Stimulated activated CD4-positive, alpha-beta T cell treated with anti-CD3 and anti-CD28 coated beads, Interleukin-12 subunit alpha, Interleukin-12 subunit beta, amount 100 ng/mL, for 4 hours (primary cell): ENCODE measurements at places on chromosomes 3 and 15.
A peak's percentile ranks its signal among the peaks of the same experiment; 100 is the strongest.

GRCh38 chr3:11438646-11439045 is 166.4 kb downstream of the ATG7 start:
- no peak for DNase-seq

DNA sequence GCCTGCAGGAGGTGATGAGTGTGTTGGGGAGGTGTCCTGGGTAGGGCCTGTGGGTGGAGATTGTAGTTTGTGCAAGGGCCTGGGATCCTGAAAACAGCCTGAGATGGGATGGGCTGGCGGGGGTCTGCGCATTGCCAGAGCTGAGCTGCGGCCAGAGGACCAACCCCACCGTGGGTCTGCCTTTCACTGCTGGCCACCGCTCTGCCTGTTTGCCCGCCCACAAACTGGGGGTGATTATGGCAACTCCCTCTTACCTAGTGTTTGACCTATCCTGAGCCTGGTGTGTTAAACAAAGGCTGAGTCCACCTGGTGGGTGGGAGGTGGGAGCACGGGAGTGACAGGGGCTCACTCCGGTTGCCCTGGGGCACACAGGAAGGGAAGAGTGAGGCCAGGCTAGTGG is 9.8 kb downstream of the ABTB1 start:
- DNase-seq: no peak

DNA sequence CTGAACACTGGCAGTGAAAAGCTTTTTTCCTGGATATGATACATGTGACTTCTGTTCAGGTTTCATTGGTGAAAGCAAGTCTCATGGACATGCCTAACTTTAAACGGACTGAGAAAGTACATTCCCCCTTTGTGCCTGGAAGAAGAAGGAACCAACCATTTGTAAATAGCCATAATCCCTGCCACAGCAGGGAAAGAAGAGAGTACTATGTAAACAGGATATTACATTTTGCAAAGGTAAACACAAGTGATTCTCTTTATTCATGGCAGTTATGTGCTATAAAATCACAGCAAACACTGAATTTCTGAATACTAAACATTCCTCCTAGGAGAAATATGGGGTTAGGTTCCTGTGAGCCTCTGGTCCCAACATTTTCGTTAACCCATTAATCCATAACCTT is 46.8 kb downstream of the PRICKLE2 start:
- DNase-seq: no peak

- no peak for DNase-seq
Observed at GRCh38 chr3:16182183-16182582, 7.7 kb downstream of the GALNT15 start.

DNA sequence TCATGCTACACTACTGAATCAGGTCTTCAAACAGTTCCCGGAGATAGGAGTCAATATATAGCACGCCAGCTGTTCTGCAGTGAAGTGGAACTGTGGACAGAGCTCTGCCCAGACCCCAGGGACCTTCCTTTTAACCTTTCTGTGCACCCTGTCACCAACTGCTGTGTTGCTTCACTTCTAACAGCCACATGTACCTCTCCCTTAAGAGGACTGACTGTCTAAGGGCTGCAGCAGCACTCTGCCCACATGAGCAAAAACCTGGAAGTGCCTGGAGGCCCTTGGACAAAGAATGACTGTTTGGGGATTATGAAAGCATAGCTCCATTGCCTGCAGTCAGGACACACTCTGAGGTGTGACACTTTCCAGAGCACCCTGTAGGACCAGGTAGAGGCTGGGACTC is 88.3 kb upstream of the CTNNB1 start:
- DNase-seq: no peak

DNA sequence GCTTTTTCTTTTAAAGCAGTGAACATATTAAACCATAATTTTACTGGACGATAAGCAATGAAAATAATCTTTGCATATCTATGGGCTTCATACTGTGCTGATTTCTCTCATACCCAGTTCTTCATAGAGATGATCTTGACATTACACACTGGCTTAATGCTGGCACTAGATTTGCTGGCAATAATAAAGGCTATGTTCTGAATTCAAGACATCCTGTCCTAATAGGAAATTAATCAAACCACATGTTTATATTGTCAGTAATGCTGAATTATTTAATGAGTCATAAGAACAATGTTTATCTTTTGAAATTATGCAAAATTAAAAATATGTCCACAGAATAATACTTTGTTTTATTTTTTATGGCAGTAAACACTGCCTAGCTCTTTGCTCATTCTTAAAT is 643.2 kb downstream of the OTOL1 start:
- no peak for DNase-seq

- DNase-seq: no peak
Observed at GRCh38 chr15:78110096-78110495, 17.7 kb downstream of the SH2D7 start.

- DNase-seq: no peak
Observed at GRCh38 chr3:56839784-56840715, 38.3 kb upstream of the ARHGEF3 start.

- DNase-seq: no peak
Observed at GRCh38 chr15:67775250-67775649, 50.1 kb upstream of the SKOR1 start.

- no peak for DNase-seq
Observed at GRCh38 chr3:125353128-125353527, 22.0 kb downstream of the ZNF148 start.

- no peak for DNase-seq
Observed at GRCh38 chr3:119329551-119329950, 35.4 kb downstream of the ARHGAP31 start.

DNA sequence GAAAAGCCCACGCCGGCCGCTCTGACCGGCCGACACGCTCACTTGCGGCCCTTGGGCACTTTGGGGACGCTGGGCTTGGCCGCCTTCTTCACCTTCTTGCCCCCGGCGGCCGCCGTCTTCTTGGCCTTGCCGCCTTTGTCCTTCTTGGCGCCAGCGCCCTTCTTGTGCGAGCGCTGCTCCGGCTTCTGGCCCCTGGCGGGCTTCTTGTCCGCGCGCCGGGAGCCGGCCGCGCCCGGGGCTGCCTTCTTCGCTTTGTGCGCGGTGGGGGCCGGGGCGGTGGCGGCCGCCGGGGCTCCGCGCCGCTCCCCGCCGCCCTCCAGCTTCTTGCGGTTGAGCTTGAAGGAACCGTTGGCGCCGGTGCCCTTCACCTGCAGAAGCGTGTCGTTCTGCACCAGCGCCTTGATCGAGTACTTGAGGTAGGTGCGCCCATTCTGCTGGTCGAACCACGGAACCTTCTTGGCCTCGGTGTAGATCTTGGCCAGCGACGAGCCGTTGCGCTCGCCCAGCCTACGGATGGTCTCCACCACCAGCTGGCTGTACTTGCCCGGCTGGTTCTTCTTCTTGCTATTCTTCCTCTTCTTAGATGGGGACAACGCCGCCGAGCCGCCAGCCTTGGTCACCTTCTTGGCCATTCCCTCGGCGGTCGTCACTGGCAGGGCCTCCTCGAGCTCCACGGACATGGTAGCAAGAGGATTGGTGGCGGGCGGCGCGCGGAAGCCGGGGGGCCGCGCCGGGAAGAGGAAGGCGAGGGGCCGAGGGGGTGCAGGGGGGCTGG is 36.7 kb downstream of the HMCES start:
- peak; percentile 25 for DNase-seq

DNA sequence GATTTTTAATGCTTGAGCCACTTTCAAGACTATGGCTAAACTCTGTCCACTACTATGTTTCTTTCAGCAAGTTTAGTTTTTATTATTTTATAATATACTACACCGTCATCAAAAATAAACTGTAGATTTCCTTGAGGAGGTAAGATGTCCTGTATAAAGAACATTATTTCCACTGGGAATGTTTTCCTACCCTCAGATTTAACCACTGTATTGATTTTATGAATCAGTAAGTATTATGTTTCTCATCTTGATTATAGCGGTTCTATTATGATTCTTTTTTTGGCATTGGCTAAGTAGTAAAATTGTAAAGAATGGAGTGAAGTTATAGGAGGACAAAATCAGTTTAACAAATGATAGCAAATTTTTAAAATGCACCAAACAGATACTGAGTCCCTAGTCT is 44.4 kb downstream of the ADAM10 start:
- DNase-seq: no peak

DNA sequence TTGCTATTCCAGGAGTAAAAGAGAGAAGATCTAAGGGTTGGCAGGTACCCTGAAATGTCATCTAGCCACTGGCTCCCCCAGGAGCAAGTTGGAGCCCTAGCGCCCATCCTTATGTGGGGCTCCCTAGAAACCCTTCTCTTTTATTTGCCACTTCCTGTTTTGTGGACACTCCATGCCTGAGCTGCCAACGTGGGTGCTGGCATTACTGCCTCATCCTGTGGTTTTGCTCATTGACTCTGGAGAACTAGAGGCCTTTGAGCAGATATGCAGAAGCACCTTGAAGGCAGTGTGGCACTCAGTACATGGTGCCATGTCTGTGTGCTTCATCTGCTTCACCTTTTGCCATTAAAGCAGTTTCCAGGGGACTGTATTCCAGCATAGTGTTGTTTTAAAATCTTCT is 8.1 kb downstream of the EDEM1 start:
- DNase-seq: no peak

GRCh38 chr3:32181365-32181764 is 57.1 kb upstream of the CMTM8 start:
- no peak for DNase-seq

DNA sequence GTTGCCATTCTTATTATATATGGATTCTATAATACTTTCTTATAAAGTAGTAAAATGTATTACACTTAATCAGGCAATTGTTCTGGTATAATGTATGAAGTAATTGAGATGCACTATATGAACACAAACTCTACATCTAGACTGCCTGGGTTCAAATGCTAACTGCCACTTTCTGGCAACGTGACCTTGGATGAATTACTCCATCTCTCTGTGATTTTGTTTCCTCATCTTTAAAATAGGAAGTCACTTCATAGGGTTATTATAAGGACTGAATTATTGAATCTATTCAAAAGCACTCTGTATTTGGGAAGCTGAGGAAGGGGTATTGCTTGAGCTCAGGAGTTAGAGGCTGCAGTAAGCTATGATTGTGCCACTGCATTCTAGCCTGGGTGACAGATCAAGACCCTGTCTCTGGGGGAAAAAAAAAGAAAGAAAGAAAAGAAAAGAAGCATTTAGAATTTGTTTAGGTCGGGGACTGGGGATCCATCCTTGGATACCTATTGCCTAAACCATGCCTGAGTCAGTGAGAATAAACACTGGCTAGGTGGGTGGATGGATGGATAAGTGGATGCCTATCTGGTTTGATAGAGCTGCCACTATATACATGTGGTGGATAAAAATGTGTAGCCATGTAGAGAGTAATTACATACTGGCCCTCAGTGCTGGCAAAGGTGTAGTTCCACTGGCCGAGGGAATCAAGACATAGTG is 2.5 kb downstream of the TM4SF1 start:
- no peak for DNase-seq

GRCh38 chr3:294096-294495 is 97.5 kb downstream of the CHL1 start:
- DNase-seq: no peak

DNA sequence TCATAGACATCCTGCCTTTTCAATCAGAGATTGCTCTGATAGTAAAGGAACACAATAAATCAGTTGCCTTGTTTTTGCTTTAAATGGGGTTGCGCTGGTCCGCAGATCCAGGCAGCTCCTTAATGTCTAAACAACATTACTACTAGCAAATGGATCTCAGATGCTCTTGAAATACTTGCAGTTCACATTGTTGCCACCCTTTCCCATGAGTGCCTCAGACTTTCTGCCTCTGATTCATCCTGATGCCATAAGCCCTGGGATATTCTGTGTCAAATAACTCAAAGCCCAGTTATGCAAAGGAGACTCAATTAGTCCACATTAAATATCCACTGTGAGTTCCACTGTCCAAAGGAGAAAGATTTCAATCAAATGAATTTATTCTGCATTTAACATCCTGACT is 196.7 kb downstream of the PLCH1 start:
- DNase-seq: no peak
